A172 (cell line): ENCODE measurements at places on chromosomes 1 and 21. TPM values are rescaled to one million over a fixed set of nuclear protein-coding genes. Genes with fewer than 3 reads are reported as not detected.

Gene NOTCH2NLA
- 20.8 and 22.8 TPM in 2 replicates for total RNA-seq

DNA sequence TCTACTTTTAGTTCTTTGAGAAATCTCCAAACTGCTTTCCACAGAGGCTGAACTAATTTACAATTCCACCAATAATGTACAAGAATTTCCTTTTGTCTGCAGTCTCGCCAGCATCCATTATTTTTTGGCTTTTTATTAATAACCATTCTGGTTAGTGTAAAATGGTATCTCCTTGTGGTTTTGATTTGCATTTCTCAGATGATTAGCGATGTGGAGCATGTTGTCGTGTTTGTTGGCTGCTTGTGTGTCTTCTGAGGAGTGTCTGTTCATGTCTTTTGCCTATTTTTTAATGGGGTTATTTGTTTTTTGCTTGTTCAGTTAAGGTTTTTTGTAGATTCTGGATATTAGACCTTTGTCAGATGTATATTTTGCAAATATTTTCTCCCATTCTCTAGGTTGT, 131.5 kb downstream of the MAST2 start:
- no peak for DNase-seq

Gene CSF3R
- not detected in 2 replicates for total RNA-seq

- no peak for DNase-seq
Measured at GRCh38 chr1:1292442-1292779, 12.2 kb downstream of the SCNN1D start.

Gene CR1L
- not detected in 2 replicates for total RNA-seq

Gene OR10K1
- total RNA-seq = not detected in 2 replicates

DNA sequence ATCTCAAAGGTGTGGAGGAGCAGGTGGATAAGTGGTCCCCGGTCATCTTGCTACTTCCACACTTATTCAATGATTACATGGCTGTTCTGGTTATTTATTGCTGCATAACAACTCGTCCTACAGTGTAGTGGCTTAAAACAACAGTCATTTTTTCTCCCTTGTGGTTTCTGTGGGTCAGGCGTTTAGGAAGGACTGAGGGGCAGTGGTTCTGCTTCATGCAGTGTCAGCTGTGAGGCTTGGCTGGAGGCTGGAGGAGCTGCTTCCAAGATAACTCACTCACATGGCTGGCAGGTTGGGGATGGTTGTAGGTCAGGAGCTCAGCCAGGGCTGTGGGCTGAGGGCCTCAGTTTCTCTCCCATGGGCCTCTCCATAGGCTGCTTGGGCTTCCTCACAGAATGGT, 5.9 kb upstream of the SLC6A17 start:
- DNase-seq = no peak

DNA sequence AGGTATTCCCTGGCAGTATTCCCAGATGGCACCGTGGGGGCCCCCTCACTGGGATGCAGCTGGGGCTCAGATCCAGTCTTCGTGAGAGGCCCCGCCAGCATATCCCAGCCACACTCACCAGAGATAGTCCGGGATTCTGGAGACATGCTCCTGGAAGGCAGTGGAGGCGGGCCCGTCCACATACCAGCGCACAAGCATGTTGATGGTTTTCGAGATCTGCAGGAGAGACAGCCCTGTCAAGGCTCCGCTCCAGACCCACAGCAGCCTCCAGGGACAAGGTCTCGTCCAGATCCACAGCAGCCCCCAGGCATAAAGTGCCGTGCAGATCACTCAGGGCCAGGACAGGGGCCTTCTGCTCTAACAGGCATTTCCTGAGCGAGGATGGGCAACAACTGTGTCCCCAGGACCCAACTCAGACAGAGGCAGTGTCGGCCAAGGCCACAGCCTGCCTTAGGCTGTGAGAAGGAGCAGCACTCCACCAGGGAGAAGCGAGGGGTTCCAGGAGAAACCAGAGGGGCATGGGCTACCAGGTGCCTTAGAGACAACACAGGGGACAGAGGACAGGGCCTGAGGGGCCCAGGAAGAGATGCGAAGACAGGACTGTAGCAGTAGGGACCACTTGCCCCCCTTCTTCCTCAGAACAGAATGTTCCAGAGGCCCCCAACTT, 14.8 kb downstream of the LSS start:
- no peak for DNase-seq

DNA sequence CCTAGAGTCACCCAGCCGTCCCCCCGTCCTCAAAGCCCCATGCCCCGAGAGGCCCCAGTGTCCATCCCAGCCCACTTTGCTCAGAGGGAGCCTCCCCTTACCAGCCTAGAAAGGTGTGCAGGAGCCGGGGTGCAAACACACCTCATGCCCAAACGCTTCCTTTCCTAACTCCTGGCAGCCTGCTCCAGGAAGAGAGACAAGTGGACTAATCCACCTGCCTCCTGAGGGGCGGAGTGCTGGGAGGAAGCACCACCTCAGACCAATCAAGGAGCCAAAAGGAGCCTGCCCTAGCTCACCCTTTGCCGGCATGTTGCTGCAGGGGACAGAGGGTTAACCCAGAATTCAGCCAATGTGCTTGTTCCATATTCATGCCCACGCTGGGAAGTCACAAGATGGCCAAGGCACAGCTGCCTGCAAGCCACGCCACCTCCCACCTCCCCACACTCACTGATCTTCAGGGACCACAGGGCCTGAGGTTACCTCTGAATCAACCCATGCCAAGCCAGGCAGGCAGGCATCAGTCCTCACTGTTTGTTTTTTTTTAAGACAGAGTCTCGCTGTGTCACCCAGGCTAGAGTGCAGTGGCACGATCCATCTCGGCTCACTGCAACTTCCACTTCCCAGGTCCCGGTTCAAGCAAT, 27.8 kb downstream of the PLEKHA6 start:
- no peak for DNase-seq

Gene CA6
- total RNA-seq = not detected in 2 replicates

Gene PPM1J
- total RNA-seq = 0.36 and 0.53 TPM in 2 replicates

Gene ADORA3
- total RNA-seq = not detected in 2 replicates

GRCh38 chr1:175186433-175187160, 6.0 kb downstream of the KIAA0040 start:
- no peak for DNase-seq

Gene HNRNPR
- total RNA-seq = 139 and 162 TPM in 2 replicates

GRCh38 chr1:23393706-23394105, 24.1 kb upstream of the ZNF436 start:
- peak; percentile 62 for DNase-seq

GRCh38 chr1:10007169-10007568, 10.1 kb downstream of the RBP7 start:
- DNase-seq = no peak

Gene FCRL6
- 0.24 TPM in 1 of 2 replicates, not detected in the other for total RNA-seq

DNA sequence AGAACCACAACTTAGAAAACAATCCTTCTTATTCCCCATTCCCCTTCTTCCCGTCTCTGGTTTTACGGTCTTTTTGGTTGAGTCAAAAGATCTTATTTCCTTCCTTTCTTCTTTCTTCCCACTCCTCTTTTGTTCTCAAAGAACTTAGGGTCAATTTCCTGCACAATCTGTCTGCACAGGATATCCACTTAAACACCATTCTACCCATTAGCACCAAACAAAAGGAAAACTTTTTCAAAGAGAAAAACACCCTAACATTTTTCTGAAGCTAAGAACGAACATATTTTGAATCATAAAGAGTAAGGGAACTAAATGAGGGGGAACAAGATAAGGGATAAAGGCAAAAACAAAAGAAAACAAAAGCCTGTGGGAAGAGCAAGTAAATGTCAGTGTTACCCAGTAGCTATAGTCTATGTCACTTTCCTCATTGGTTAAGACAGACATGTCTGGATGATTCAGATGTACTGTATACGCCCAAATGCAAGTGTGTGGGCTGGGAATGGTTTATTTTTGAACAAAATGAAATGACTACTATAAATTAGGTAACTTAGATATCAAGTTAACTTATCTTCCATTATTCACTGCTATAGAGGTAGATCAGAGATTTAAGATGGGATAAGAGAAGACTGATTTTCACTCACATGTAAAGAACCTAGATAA, 59.9 kb downstream of the TOR3A start:
- peak; percentile 82 for DNase-seq

DNA sequence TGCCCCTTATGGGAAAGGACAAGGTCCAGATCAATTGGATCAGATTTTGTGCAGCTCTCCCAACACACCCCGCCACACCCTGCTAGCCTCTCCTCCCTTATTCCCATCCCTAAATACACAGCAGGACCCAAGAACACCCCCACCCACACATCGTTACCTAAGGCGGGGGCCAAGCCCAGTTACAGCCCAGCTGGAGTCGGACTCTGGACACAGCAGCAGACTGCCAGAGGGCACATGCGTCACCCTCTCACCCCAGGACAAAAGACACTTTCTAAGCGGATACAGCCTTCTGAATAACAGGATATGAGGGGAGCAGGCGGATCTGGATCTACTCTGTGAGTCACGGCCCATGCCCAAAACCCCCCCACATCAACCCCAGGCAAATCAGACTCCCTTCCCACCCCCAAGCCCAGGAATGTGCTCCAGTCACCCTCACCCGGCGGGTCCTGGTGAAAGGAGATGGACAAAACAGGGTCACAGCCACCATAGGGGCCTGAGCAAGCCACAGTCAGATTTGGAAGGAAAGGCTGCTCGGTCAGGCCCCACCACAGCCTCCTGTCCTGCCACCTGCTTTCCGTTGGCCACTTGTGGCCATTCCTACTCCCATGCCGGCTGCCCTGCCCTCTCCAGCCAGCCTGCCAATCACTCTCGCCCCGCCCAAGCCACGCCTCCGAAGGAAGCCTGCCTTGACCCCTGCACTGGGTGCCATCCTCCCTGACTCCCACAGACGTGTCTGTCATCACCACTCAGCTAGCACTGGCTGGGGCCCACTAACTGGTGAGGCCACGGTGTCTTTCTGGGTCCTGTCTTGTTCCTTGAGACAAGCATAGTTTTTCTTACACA, 4.0 kb downstream of the S100A16 start:
- peak; percentile 98 for DNase-seq

Gene NIPAL3
- total RNA-seq = 8.2 and 10.7 TPM in 2 replicates

- no peak for DNase-seq
Measured at GRCh38 chr1:198624648-198624980, 14.2 kb upstream of the PTPRC start.

DNA sequence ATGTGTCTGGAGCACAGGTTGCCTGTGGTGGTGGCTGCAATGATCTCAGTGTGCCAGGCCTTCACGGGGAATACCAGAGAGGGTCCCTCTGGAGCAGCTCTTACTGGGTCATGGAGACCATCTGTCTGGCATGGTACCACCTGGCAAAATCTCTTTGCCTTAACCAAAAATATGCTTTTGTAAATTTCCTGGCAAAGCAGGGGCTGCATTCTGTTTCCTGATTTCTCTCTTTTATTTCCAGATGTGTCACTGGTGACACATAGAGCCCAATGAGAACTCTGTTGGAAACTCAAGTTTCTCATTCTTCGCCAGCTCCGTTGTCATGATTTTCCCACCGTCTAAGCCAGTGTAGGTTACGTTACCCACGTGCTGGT, 136.5 kb downstream of the FGGY start:
- peak; percentile 28 for DNase-seq

- DNase-seq = no peak
Measured at GRCh38 chr21:40623528-40623927, 223.4 kb downstream of the DSCAM start.

Gene ATAD3C
- not detected in 2 replicates for total RNA-seq

Gene MFSD2A
- 1.8 and 3.0 TPM in 2 replicates for total RNA-seq

DNA sequence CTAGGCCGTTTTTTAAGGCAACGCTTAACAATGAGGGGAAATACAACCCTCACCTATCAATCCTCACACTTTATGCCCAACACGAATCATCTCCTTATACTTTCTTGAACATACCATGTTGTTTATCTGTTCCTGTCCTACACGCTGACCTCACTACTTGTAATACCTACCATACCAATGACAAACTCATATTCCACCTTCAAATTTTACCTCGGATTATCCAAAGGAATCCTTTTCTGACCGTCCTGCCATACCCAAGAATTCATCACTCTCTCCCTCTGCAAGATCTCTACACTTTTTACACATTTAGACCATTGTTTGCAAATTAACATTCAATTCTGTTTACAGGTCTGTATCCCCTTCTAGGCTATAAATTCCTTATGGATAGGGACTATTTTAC, 64.4 kb upstream of the GUCA2A start:
- no peak for DNase-seq

Gene MSH4
- 0.02 and 0.05 TPM in 2 replicates for total RNA-seq

DNA sequence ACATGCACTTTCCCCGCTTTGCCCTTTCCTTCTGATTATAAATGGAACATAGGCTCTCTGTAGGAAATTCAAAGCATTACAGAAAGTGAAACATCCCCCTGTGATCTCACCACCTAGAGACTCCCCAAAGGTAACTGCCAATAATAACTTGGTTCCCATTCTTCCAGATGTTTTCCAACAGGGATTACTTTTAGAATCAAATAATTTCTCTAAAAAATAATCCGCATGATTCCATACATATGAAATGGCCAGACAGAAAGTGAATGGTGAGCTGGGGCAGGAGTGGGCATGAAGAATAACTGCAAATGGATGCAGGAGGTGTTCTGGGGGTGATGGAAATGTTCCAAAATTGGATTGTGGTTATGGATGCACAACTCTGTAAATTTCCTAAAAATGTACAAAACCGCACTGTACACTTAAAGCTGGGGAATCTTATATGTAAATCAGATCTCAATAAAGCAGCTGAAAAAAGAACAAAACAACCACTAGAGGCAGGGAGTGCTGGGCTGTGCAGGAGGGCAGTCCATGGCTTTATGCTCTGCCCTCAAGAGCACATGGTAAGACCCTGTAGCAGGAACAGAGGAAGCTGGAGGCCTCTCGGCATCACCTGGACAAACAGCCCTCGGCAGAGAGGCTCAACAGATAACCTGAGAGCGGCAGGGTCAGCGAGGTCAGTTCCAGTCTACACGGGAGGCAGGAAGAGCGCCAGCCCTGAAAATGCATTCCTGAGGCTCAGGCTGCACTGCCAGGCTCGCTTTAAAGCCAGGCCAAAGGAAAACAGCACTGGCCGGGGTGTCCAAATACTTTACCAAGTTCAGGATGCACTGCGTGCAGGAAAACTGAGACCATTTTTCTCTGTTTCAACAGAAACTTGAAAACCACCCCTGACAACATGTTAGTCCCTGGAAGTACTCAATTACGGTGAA, 39.7 kb downstream of the CAPZB start:
- DNase-seq = peak; percentile 17

GRCh38 chr1:248805876-248806275, 19.8 kb downstream of the SH3BP5L start:
- no peak for DNase-seq

DNA sequence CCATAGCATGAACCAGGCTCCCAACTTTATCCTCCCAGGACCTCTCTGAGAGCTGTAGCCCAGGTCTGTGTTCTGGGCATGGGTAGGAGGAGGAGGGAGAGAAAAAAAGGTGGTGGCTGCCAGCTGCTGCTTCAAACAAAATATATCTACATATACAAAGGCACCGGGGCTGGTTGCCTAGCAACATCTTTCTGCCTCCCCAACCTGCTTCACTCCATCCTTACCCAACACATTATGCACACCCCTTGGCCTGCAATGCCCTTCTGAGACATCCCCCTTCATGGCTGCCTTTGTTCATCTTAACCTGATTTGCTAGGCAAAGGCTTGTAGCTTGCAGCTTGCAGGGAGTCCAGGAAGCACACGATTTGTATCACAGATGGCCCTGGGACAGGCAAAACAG, 27.2 kb upstream of the ATP1A1 start:
- no peak for DNase-seq

GRCh38 chr1:118028267-118028666, 98.7 kb downstream of the WDR3 start:
- no peak for DNase-seq

GRCh38 chr1:243667591-243667990, 182.5 kb downstream of the AKT3 start:
- DNase-seq = no peak
